Caudate nucleus (tissue), 63 donors: ENCODE measurements at places on chromosomes 16 and 17.

- DNase-seq: no peak
Measured at GRCh38 chr16:73457851-73458250, 409.9 kb upstream of the ZFHX3 start.

DNA sequence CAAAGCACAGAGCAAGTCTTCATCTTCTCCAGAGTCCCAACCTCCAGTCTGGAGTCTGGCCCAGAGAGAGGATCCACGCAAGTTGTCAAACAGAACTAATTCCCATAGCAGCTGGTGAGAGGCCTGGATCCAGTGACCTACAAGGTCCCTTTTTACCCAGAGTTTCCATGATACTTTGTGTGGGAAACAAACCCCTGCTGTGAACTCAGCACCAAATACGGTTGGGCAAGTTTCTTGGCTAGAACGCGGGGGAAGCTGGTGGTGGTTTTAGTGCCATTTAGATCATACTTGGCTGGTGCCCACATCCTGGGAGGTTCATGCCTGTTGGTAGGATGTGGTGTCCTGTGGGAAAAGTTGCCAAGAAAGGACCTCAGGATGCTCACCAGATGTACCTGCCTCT lies 18.1 kb downstream of the TMC7 start:
- peak; percentile 43 for DNase-seq

DNA sequence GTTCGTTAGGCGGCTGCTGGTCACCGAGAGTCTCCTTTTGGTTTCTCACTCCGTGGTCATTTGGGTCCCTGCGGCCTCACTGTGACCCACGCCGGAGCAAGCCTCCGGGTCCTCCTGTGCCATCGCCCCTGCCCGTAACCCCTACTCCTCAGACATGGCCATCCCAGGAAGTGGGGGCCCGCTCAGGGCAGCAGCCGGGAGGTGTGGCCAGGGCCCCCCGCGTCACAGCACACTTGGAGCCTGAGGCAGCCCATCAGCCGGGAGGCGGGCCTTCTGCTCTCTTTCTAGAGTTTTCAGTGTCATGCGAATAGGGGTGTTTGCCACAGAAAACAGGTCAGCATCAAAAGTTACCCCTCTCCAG lies 7.9 kb upstream of the WFIKKN1 start:
- no peak for DNase-seq

DNA sequence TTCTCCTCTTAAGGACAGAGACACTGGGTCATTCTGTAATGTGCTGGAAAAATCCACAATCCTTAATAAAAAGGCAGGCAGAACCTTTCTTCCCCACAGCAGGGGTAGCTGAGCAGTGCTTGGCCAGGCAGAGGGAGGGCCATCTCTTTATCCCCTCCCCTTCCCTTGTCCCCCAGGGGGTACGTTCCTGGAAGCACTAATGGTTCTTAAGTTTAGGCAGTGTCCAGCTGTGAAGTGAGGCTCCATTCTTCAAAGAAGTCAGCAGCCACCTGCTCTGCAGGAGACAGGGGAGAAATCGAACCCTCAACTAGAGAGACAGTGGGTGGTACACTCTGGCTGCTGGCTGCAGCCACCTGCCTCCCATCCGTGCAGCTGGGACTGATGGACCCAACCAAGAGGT lies 533.9 kb upstream of the CDH11 start:
- no peak for DNase-seq

DNA sequence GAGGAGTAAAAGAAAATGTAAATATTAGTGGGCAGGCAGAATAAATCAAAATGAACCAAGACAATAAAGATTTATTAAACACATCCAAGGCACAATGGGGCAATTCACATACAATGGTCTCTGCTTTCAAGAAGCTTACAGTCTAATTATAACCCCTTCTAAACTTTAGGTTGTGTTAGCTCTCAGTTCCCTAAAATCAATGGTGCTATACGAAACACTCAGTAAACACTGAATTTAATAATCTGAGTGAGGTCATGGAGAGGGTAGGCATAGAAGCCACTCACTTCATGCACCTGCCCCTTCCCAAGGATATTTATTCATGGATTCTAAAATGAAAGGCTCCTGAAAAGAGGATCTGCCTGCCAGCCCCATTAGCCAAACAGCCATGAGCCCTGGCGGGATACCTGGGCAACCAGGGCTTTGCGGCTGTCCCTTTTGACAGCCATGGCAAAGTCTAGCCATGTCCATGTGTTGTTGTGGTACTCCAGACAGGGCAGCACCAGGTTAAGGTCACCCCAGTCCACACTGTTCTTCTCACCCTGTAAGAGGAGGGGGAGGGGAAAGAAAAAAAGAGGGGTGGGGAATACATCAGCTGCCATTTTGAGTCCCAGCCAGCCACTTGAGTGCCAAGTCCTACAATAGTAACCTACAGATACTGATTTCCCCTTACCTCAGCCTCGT lies 1.4 kb upstream of the RSKR start:
- no peak for DNase-seq

DNA sequence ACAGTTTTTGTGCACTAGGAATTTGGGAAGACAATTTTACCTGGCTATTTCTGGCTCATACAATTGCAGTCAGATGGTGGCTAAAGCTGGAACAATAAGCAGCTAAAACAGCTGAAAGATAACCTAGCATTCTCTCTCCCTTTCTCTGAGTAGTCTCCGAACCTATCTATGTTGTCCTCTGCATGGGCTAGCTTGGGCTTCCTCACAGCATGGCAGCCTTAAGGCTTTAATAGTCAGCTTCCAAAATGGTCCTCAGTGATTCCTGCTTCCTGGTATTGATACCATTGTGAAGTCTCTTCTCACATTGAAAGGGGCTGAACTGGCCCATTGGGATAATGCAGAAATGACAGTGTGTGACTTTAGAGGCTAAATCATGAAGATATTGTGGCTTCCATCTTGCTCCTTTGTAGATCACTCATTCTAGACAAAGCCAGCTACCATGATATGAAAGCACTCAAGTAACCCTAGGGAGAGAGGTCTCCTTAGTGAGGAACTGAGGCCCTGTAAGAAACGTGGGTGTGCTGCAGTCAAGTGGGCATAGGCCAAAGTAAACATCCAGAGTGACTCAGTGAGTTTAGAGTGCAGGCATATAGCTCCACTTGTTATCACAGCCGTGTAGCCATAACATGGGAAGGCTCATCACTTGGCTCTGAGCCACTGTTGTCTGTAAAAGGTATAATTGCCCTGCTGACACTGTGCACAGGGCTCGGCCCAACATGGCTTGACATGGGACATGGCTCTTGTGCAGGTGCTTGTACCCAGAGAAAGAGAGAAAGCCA lies 5.5 kb upstream of the VKORC1 start:
- DNase-seq: no peak

DNA sequence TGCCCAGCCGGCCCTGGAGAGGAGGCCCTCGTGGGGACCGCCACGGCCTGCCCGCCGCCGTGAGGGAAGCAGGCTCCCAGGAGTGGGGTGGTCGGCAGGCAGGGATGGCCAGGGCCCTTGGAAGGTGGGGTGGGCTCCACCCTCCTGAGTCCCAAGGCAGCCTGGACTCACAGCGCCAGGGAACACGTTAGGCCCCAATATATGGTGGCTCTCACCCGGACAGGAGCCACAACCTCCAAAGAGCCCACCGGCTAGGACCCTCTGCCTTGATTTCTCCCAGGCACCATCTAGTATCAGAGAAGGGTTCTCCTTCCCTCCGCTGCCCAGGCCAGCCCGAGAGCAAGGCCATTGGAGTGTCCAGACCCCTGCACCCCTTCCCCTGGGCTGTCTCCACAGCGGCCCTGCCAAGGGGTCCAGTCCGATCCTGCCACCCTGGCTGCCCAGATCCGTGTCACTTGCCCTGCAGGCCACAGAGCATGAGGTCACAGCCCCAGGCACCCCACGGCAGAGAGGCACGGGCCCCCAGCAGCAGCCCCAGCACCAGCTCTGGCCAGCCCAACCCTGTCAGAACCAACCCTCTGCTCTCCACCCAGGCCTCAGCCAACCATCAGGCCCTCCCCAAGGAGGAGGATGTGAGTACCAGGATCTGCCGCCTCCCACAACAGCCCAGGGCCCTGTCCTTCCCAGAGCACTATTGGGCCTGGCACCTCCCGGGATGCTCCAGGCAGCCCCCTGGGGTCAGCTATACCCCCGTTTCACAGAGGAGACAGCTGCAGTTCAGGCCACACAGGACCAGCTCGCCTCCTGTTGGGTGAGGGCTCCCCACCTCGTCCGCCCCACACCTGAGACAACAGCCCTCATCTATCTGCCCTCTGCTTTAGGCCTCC lies 1.1 kb upstream of the AXIN1 start:
- no peak for DNase-seq

DNA sequence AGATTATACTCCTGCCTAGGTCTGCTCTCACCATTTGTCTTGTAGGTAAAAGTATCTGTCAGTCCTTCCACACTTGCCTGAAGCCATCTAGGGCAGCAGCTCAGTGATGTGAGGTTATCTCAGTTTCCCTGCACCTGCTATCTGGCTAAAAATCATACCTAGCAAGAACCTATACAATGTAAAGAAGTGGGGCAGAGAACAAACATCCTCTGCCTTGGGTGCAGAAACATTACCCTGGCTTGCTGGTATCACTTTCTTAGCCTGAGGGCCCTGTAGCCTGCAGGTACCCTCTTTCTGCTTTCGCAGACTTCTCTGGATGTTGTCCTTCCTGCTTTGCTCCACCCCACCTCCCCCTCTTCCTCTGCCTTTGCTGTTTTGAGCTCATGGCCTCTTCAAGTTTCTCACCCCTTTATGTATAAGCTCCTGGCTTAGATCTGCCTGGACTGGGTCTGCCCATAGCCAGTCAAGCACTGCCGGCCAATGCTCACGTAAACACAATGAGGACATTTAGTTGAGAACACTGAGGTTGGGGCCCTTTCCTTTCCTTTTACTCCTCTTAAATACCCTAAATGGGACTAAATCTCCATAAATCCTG lies 8.7 kb upstream of the SDK2 start:
- no peak for DNase-seq

DNA sequence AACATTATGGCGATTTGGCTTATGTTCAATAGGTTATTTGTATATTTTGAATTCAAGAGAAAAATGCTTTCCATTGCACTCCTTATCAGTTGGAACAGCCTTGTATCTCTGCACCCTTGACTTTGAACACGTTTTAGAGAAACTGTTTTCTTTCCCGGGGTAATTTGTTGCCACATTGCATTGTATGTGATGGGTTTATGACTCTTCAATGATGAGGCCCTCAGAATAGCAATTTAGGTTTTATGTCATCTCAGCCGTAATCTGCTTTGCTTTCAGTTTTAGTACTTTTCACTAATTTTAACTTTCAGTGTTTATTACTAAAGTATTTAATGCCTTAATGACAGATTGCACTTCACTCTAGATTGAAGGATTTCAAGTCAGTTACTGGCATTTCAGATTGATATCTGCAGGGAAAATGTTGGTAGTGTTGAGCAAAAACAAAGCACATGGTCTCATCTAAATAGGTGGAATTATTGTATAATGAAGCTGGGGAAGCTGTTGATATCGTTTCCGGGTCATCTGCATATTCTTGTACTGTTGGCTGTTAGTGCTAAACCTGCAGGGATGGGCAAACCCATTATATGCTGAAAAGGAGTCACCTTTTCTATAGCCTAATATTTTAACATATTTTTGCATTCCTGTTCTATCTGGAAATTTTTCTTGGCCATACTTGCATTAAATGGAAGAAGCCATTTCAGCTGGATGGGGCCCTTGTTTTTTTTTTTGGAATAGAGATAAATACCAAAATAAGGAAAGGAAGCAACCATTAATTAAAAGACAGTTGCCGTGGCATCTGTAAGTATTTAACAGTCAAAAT lies 2.0 kb downstream of the LUC7L3 start:
- no peak for DNase-seq

GRCh38 chr16:84120023-84120422 lies 3.3 kb upstream of the MBTPS1 start:
- DNase-seq: no peak

GRCh38 chr16:86508947-86509758 lies 1.2 kb upstream of the FOXF1 start:
- DNase-seq: no peak

GRCh38 chr17:47213540-47213939 lies 4.4 kb downstream of the MYL4 start:
- DNase-seq: no peak

DNA sequence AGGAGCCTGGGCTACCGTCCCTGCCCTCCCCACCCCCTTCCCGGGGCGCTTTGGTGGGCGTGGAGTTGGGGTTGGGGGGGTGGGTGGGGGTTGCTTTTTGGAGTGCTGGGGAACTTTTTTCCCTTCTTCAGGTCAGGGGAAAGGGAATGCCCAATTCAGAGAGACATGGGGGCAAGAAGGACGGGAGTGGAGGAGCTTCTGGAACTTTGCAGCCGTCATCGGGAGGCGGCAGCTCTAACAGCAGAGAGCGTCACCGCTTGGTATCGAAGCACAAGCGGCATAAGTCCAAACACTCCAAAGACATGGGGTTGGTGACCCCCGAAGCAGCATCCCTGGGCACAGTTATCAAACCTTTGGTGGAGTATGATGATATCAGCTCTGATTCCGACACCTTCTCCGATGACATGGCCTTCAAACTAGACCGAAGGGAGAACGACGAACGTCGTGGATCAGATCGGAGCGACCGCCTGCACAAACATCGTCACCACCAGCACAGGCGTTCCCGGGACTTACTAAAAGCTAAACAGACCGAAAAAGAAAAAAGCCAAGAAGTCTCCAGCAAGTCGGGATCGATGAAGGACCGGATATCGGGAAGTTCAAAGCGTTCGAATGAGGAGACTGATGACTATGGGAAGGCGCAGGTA lies 762 bp downstream of the CDK12 start:
- DNase-seq: no peak

DNA sequence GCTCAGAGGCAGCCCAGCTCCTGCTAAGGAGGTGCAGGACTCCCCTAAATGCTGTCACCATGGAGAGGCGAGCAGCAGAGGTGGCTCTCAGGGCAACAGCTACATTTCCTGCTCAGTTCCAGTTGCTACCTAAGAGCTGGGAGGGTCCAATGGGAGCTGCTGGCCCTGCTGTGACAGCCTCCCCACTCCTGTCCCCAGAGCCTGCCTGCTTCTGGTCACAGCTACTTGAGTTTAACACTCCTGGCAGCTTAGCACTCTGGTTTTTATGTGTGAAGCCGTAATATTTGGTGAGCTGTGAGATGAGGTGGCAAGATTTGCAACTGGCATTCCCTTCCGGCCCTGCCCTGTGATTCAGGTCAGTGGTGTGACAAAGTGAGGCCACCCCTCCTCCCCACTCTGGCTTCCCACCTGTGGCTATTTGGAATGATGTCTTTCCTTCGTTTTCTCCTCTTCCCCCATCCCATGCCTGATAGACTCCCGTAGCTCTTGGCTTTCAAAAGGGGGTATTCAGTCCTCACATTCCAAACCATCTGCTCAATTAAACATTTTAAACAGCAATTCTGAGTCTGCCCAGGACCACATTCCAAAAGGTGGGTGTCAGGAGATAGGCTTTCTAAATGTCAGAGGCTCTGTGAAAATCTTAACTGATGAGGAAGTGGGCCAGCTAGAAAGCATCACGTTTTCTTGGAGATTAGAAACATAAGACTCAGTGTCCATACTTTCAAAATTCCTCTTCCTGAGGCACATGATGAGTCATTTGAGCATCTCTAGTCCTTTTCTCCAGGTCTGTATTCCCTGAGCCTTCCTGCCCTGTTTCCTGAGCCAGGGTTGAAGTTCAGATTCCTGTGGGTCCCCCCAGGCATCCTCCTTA lies 42.6 kb upstream of the SKAP1 start:
- DNase-seq: no peak

- no peak for DNase-seq
Measured at GRCh38 chr16:50151756-50152155, 1.4 kb upstream of the TENT4B start.
